ENCODE measurements at places on chromosomes 7 and 10.

GRCh38 chr7:2598154-2598823, 33.5 kb upstream of the TTYH3 start:
- no peak for DNase-seq

GRCh38 chr10:1515780-1516491, 221.4 kb downstream of the ADARB2 start:
- DNase-seq = no peak

- no peak for DNase-seq
These were observed 115.1 kb downstream of the CCNY start for GRCh38 chr10:35451151-35452016.

DNA sequence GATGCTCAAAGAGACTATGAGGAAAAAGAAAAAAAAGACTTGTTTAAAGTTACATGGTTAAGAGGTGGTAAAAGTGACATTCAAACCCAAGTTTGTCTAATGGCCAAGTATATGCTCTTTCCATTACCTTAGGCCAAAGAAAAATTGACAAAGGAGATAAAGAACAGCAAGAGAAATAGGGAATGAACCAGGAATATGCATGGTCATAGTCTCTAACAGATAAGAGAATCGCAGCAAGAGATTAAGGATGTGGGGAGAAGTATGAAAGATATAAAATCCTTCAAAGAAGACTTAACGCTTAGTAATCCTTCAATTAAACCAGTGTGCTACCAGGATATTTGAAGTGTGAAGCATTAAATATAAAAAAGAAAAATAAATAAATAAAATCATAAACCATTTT, 23.2 kb upstream of the LRRN3 start:
- no peak for DNase-seq

DNA sequence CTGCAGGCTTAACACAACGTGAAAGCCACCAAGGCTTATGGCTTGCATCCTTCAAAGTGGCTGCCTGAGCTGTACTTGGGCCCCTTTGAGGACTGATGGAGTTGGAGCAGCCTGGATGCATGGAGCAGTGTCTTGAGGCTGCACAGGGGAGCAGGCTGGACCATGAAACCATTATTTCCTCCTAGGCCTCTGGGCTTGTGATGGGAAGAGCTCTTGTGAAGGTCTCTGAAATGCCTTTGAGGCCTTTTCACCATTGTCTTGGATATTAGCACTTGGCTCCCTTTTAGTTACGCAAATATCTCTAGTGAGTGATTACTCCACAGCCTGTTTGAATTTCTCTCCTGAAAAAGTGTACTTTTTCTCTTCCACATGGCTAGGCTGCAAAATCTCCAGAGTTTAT, 201.2 kb upstream of the NPY start:
- DNase-seq = no peak
